ENCODE measurements at places on chromosomes 1 and 21. TPM values are rescaled to one million over a fixed set of nuclear protein-coding genes. Genes with fewer than 3 reads are reported as not detected.

AADACL3 gene
- total RNA-seq, result not detected

CYP2J2 gene
- 2.9 TPM for total RNA-seq

OR6K3 gene
- total RNA-seq, result not detected

OR2M7 gene
- total RNA-seq, result not detected

INKA2 gene
- total RNA-seq, result 0.67 TPM

ADORA1 gene
- 0.73 TPM for total RNA-seq

TIE1 gene
- not detected for total RNA-seq

SKI gene
- total RNA-seq, result 25.4 TPM

PGBD5 gene
- total RNA-seq, result 3.6 TPM

Data from melanocyte of skin (primary cell).